Cerebellar nuclear complex (tissue), 1 donor: ENCODE measurements at places on chromosomes 2 and 18.

- no peak for DNase-seq
Observed at GRCh38 chr18:54926593-54927325, 32.5 kb downstream of the CCDC68 start.

- no peak for DNase-seq
Observed at GRCh38 chr18:11522992-11523391, 86.4 kb upstream of the SLC35G4 start.

DNA sequence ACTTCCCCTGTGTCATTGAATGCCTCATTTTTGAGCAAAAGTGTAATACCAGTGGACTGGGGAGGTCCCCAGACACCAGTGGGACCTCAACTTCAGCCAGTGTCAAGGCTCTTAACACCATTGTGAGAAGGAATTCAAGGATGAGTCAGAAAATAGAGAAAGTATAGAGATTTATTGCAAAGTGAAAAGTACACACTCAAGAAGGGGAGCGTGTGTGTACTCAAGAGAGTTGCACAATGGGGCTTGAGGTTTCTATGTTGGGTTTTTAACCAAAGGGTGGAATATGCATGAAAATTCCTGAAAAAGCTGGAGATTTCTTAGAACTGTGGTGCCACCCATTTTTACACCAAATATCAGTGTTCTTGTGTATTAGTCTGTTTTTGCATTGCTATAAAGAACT, 81.9 kb downstream of the ADCYAP1 start:
- DNase-seq: no peak

GRCh38 chr2:201116959-201117734, 1.2 kb downstream of the CFLAR start:
- no peak for DNase-seq

GRCh38 chr2:72141881-72142451, 5.7 kb downstream of the CYP26B1 start:
- no peak for DNase-seq
